Stromal cell of bone marrow (primary cell): ENCODE measurements at places on chromosomes 2 and 18.

DNA sequence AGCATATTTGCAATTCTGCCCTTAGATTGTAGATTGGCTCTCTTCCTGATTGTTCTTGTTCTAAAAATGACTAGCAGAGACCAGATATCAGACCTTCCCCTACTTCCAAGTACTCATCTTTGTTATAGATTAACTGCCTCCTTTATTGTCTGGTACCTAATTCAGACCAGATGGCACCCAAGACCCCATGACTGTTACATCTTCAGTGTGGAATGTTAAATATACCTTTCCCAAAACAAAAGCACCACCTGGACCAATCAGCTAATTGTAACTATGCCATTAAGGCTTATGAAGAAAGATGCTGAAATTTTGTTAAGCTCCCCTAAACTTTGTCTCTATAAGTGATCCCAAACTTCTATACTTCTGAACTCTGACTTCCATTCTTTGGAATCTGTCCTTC is 12.0 kb upstream of the TFPI start:
- no peak for DNase-seq

- DNase-seq, result no peak
Observed at GRCh38 chr2:21229302-21229701, 105.5 kb downstream of the TDRD15 start.

DNA sequence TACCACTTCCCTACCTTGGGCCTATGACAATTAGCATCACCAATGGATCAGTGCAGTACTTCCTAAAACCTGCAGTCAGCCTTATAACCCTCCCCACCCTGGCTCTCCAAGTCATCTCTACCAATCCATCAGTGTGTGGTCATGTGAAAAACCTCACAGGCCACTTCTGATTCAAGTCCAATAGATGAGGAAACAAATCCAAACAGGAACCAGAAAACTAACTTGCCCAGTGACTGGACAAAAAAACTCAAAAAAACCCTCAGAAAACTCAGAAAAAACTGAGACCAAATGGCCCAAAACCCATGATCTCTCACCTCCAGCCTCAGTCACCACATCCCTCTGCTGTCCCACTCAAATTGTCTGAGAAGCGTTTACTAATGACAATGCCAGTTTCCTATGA is 43.3 kb downstream of the TGFA start:
- DNase-seq, result peak; percentile 6

- DNase-seq, result no peak
Observed at GRCh38 chr2:69945441-69945840, 16.0 kb downstream of the ASPRV1 start.

GRCh38 chr2:30040147-30040546 is 106.7 kb upstream of the YPEL5 start:
- no peak for DNase-seq

DNA sequence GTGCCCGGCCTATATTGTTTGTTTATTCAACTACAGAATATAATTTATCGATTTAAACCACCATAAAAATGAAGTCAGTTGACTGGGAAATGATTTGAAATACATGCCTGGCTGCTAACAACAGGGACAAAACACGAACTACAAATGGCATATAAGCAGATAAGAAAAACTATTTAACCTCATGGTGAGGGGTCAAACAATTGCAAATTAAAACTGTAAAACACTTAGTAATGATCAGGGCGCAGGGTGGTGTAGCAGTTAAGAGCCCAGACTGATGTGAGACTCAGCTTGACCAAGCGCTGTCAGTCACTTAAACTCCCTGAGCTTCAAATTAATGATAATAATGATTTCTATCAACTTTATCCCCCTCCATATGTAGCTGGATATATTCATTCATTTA is 6.7 kb downstream of the MTHFD2 start:
- DNase-seq, result no peak
